ENCODE measurements at places on chromosomes 11 and 22. TPM values are rescaled to one million over a fixed set of nuclear protein-coding genes. Genes with fewer than 3 reads are reported as not detected.

The OR52I1 gene
- total RNA-seq, result not detected

The NAA40 gene
- total RNA-seq, result 21.2 TPM

The OR10S1 gene
- total RNA-seq, result not detected

The TUBGCP6 gene
- 26.3 TPM for total RNA-seq

The KBTBD4 gene
- 11.9 TPM for total RNA-seq

The TUB gene
- total RNA-seq, result 5.7 TPM

The APOBEC3H gene
- total RNA-seq, result 0.48 TPM

The ZNF215 gene
- 2.1 TPM for total RNA-seq

DNA sequence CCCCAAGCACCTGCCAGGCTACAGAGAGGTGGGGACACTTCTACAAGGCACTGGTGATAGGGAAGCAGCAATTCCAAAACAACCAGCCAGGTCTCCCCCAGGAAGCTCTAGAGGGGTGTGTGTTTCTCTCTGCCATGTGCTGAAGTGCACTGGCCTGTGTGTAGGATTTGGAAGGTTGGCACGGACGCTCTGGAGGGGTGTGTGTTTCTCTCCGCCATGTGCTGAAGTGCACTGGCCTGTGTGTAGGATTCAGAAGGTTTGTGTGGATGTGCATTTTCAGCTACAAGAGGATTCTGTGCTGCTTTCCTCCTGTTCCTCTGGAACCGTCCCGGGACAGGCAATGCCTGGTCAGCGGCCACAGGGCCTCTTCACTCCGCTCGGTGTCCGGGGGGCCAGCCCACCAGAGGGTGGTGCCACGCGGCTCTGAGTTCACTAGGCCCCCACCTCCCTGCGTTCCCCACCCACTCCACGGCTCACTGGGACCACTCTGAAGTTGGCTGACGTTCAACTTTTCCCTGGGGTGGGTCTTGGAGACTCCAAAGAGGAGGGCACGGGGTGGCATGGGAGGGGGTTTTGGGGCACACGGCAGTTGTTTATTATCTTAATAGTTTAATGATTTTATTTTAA is 552.8 kb downstream of the BRD1 start:
- DNase-seq, result no peak

- DNase-seq, result no peak
Observed at GRCh38 chr22:20024225-20024624, 3.3 kb downstream of the TANGO2 start.

DNA sequence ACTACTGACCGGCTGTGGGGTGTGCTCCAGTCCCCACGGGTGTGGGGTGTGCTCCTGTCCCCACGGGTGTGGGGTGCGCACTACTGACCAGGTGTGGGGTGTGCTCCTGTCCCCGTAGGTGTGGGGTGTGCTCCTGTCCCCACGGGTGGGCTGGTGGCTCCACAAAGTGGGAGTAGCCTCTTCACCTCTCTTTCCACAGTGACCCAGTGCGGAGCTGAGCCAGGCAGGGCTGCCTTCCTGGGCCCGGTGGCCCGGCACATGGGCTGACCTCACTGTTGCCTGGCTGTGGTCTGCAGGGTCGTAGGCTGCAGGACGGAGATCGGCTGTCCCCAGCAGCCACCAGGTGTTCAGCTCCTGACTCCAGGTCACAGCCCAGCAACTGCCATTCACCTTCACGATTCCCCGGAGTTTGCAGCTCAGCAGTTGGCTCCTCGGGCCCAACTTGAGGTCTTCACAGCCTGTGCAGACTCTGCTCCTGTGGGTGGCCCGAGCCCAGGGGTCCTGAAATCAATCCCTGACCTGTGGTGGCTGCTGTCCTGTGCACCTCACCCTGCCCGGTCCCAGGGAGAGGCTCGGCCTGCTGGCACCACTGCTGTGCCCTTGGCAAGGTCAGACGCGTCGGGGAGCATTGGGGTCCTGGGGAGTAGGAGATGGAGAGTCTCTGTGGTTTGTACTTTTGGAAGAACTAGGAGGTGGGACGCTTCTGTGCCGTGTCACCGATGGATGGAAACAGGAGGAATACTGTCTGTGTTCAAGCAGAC is 414.3 kb downstream of the TBC1D22A start:
- DNase-seq, result no peak

- no peak for DNase-seq
Observed at GRCh38 chr11:72433455-72434036, 785 bp downstream of the CLPB start.

DNA sequence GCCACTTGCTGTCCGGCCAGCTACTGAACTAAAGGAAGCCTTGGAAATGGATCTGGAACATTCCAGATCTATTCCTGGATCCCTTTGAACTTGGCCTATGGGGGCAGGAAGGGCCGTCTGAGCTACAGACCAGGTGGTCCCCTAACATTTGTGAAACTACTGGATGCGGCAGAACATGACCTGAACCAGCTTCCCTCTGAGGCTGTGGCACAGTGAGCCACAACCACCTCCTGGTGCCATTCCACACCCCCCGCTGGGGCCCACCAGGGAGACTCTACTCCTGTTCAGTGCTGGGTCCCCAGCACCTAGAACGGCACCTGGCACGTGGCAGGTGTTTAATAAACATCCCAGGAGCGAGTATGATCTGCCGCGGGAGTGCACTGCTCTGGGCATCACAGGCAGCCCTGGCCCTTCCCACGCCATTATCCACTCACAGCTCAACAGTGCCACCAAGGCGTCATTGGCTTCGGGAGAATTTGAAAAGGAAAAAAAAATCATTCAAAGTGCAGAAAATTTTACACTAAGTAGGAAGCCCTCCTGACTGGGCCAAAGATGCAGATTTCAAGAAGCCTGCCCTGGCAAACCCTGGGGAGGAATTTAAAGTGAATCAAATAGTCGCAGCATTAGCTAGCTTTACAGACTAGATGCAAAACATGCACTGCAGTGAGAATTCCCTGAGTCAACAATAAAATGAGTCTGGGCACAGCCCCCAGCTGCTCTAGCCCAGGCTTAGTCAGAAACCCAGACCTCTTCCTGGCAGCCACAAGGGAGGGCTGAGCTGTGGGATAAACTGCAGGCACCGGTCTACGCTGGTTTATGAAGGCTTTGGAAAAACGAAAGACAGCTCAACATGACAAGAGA is 14.3 kb upstream of the EFCAB6 start:
- peak; percentile 77 for DNase-seq

DNA sequence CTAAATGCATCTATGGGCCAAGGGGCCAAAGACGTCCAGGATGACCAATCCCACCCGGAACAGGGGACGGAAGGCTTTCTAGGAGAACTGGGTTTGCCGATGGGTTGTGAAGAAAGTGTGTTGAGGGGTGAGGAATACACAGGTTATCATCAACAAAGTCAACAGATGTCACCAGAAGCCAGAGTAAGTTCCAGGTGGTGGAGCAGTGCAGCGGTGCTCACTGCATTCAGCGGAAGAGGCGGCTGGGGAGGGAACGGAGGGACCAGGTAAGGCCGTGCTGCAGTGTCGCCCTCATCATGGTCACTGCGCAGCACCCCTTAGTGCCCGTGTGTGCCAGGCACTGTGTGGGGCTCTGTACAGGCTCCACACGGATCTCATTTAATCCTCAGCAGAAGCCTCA is 176.0 kb downstream of the EFCAB6 start:
- no peak for DNase-seq

- DNase-seq, result no peak
Observed at GRCh38 chr11:12289667-12290476, 87.5 kb upstream of the PARVA start.

DNA sequence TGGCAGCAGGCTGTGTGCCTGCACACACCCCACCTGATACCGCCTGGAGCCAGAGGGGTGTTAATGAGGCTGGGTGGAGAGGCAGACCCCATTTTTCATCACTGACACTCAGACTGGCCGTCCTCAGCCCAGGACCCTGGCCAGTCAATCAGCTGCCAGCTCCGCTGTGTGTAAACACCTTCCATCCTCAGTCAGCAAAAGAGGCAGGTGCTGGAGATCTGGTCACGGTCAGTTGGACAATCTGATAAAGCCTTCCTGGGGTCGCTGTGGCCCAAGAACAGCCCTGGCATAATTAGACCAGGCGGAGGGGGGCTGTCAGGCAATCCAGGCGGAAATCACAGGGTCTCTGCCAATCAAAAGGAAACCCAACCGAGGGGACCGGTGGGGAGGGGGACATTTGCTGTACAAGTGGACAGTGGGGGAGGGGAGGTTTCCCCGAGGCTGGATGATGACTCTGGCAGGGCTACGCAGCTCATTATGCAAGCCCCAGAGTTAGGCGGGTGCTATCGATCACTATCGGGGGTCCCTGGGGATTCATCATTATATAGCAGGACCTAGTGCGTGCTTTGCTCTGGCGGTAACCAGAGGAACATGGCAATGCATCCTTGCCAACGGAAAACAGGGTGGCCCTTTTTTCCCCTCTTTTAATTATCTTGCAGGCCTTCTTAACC is 72.9 kb downstream of the ABTB2 start:
- no peak for DNase-seq

DNA sequence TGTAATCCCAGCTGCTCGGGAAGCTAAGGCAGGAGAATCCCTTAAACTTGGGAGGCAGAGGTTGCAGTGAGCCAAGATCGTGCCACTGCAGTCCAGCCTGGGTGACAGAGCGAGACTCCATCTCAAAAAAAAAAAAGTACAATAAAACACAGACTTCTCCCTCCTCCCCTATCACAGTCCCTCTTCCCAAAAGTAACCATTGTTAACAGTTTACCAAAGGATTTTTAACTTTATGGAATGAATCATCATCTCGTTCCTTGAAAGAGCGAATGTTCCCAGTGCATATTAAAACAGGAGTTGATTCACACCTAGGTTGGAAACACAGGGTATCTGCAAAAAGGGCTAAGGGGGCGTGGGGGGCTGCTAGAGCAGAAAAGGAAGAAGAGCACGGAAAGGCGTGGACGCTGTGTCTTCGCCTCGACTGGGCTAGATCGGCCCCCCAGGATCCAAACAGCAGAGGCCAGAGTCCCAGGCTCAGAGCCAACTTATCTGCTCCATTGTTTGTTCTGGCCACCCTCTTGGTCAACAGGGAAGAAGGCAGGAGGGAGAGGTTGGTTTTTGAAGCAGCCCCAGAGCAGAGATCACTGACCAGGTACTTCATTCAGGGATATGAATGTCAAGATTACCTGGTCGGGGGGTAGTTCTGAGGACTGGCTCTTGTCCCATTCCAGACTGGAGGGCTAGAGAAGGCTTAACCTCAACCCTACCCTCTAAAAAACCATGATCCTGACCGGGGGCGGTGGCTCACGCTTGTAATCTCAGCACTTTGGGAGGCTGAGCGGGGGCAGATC is 2.1 kb upstream of the AHNAK start:
- DNase-seq, result peak; percentile 31

- DNase-seq, result peak; percentile 36
Observed at GRCh38 chr11:45771566-45772448, 33.1 kb upstream of the SLC35C1 start.

GRCh38 chr11:3796346-3796745 is 1.0 kb downstream of the NUP98 start:
- no peak for DNase-seq

GRCh38 chr22:22111267-22111751 is 128.7 kb upstream of the TOP3B start:
- DNase-seq, result peak; percentile 87

DNA sequence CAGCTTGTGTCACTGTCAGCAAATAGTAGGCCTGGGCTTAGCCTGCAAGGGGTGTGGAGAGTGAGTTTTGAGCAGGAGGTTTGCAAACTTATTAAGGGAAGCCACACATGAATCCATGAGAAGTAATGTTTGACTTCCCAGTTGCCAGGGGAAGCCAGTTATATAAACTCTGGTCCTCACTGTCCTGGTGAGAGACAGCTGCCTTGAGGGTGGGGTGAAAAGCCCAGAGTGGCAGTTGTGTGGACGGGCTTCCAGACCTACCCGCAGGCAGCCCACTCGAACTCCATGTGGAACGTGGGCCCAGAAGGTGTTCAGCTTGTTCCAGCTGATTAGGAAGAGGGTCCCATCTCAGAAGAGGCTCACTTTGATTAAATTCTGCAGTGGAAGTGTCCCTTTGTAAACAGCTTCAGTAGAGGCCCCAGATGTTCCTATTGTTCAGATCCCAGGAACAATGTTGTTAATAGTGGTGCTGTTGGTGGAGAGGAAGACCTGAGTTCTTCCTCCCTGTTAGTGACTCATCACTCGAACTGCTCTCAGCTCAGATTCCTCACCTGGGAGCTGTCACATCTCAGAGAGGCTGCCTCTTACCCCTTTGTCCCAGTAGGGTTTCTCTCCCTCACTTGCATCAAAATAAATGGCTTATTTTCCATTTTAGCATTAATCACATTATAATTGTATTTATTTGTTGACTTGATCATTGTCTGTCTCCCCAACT is 63.4 kb downstream of the GRAMD1B start:
- no peak for DNase-seq

DNA sequence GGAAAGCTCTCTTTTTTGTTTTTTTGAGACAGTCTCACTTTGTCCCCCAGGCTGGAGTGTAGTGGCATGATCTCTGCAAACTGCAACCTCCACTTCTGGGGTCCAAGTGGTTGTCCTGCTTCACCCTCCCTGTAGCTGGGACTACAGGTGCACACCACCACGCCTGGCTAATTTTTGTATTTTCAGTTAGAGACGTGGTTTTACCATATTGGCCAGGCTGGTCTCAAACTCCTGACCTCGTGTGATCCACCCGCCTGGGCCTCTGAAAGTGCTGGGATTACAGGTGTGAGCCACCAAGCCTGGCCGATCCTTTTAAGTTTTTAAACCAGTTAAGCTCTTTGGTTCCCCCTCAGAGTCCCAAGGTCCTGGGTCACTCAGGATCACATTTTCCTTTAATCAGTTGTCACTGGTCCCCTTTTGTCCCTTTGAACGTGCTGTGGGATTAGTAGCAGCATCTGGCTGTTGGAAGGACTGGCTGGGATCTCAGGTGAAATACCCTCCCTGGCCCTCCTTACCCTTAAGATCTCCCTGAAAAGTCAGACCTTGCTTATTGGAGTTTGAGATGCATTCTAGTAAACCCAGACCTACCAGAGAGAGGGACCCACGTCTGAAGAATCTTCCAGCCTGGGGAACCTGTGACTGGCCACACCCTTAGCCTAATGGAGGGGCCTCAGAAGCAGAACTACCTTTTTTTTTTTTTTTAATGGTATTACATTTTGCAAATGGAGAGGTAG is 8.1 kb downstream of the MALAT1 start:
- DNase-seq, result peak; percentile 61

DNA sequence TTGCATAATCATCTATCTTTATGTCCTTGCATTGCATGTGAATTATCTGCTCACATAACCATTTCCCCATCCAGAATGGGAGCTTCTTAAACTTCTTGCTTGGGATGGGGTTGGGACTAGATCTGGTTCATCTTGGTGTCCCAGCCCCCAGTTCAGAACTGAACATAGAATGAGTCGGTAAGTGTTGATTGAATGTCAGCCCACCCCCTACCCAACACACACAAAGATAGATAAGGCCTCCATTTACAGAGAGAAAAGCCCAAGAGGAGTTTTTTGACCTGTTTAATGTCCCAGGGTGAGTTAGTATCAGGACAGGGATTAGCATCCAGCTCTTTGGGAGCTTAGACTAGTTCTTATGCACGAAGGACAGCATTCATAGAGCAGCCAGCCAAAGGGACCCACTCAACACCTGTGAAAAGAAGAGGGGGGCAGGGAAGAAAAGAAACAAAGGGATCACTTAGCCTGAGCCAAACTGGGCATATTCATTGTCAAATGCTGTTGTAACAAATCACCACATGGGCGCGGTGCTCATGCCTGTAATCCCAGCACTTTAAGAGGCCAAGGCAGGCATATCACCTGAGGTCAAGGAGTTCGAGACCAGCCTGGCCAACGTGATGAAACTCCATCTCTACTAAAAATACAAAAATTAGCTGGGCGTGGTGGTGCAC is 57.4 kb downstream of the CHRDL2 start:
- no peak for DNase-seq

Measured in astrocyte (in vitro differentiated cells and primary cell).